ENCODE measurements at places on chromosomes 13 and 19.

GRCh38 chr19:47013041-47013517 is 6.6 kb upstream of the NPAS1 start:
- DNase-seq = peak; percentile 31

GRCh38 chr19:49761625-49762311 is 1.3 kb downstream of the TSKS start:
- no peak for DNase-seq

DNA sequence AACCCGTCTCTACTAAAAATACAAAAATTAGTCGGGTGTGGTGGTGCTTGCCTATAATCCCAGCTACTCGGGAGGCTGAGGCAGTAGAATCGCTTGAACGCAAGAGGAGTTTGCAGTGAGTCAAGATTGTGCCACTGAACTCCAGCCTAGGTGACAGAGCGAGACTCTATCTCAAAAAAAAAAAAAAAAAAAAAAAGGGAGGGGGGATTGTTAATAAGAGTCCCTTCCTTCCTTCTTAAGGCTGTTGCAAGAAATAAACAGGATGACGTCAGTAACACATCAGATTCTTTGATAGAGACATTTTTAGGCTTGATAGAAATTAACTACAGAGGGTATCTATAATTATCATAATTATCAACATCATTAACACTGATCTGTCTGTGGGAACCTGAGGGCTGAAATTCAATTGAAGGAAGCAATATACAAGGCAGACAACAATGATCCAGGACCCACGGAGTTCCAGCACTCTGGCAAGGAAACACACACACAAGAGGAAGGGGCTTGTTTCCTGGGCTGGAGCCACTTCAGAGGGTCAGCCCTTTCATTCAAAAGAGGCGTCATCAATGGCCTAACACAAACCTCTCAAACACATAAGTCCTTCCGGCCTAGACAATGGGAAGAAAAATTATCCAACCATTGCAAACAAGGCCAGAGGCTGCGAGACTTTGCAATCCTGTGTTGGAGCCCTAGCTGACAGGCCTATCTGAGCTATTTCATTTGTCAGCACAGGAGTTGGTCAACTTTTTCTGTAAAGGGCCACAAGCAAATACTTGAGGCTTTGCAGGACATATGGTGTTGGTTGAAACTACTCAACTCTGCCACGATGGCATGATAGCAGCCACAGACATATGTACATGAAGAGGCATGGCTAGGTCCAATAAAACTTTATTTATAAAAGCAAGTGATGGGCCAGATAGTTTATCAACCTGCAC is 105.2 kb downstream of the INSR start:
- no peak for DNase-seq

GRCh38 chr19:30718014-30718413 is 345.8 kb downstream of the ZNF536 start:
- DNase-seq = no peak

- DNase-seq = no peak
Observed at GRCh38 chr19:27671876-27672275, 1541.1 kb downstream of the UQCRFS1 start.

DNA sequence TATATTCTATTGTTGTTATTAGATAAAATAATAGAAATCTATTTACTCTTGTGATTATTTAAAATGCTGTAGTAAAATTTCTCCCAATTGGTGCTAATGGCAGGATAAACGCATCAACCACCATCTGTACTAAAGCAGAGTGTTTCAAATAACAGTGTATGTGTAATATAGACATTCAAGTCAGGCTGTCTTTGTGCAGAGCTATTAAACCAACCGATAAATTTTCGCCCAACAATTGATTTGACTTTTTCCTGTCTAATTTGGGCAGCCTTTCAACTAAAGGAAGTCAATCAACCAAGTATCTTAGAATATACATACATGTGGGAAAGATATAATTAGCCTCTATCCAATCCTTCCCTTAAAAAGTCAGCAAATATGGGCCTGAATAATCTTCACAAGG is 5.8 kb downstream of the AMER2 start:
- no peak for DNase-seq

- no peak for DNase-seq
Observed at GRCh38 chr13:77374786-77375185, 47.9 kb upstream of the MYCBP2 start.

GRCh38 chr13:23618341-23618740 is 48.1 kb downstream of the TNFRSF19 start:
- DNase-seq = no peak

DNA sequence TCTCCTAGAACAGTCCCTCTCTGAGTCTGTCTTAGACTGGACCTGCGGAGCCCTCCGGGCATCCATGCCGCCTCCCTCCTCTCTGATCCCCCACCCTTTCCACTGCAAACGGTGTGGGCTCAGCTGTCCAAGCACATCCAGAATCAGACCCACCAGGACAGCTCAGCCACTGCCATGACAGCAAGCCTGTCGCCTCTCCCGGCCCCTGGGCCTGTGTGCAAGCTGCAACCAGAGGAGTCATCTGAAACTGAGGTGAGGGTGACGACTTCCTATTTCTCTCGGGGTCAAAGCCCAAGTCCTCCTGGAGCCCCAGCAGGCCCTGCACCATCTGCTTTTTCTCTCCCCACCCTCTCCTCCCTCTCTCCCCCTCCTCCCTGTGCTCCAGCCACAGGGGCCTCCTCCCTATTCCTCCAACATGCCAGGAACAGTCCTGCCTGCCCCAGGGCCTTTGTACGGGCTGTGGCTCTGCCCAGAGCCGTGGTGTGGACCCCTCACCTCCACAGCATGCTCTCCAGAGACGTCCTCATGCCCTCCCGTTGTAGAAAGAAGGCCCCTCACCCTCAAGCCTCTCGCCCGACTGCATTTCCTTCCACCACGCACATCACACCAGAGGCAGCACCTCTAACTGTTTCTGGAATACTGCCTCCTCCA is 23.5 kb upstream of the MYDGF start:
- DNase-seq = no peak

- no peak for DNase-seq
Observed at GRCh38 chr19:50478901-50479715, 2.5 kb upstream of the GARIN5A start.

DNA sequence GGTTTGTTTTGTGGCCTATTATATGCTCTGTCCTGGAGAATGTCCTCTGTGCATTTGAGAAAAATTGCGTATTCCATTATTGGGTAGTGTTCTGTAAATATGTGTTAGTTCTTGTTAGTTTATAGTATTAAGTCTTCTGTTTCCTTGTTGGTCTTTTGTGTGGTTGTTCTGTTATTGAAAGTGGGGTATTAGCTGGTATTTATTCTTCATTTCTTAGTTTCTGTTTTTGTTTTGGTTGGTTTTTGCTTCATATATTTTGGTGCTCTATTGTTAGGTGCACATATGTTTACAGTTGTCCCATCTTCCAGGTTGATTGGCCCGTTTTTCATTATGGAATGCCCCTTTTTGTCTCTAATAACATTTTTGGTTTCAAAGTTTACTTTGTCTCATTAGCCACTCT is 77.3 kb downstream of the DNAJC15 start:
- no peak for DNase-seq

DNA sequence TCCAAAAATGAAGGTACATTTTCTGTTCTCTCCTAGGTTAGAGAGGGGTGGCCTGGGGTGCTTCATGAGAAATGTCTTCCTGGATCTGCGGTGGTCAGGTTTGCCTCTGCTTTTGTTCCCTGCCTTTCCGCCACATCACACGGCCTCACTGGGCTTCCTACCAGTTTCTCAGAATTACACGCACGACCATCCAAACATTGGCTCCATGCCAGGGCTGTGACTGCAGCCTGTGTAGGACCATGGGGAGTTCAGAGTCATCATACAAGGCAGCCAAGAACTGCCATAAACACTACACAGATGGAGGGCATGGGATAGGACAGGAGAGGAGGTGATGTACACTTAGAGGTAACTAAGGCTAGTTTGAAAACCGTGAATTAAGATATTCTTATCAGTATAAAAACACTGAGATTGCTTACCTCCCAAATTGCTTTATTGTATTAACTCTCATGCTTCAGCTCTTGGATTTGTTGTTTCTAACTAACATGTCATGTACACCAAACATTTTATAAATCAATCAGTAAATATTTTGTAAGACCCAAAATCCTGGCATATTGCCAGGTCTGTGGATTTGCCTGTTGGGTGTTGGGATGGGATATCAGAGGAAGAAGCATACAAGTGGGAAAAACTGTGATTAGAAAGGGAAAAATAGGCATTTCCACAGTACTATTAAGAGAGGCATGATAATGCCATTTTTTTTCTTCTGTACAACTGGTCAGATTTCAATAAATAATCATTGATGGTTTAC is 45.2 kb downstream of the CDADC1 start:
- DNase-seq = no peak

- DNase-seq = no peak
Observed at GRCh38 chr19:38544569-38545315, 73.0 kb downstream of the MAP4K1 start.

- DNase-seq = no peak
Observed at GRCh38 chr19:15120135-15121026, 13.2 kb downstream of the SYDE1 start.

DNA sequence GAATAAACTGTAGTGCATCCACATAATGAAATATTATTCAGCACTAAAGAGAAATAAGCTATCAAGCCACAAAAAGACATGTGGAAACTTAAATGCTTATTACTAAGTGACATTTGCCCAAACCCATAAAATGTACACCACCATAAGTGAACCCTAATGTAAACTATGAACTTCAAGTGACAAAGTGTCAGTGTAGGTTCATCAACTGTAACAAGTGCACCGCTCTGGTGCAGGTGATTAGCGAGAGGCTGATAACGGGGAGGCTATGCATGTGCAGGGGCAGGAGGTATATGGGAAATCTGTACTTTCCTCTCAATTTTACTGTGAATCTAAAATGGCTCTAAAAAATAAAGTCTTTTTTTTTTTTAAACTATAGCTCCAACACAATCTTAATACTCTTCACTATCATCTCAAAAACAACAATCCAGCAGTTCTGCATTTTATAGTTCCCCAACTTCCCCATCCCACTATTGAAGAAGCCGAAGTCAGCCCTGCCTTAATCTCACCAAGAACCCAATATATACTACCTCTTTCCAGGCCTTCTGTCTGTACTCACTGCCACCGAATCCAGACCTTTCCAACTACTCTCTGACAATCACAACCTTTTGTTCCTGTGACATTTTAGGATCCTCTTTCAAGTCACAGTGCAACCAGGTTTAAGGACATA is 22.6 kb downstream of the ELF1 start:
- DNase-seq = no peak

DNA sequence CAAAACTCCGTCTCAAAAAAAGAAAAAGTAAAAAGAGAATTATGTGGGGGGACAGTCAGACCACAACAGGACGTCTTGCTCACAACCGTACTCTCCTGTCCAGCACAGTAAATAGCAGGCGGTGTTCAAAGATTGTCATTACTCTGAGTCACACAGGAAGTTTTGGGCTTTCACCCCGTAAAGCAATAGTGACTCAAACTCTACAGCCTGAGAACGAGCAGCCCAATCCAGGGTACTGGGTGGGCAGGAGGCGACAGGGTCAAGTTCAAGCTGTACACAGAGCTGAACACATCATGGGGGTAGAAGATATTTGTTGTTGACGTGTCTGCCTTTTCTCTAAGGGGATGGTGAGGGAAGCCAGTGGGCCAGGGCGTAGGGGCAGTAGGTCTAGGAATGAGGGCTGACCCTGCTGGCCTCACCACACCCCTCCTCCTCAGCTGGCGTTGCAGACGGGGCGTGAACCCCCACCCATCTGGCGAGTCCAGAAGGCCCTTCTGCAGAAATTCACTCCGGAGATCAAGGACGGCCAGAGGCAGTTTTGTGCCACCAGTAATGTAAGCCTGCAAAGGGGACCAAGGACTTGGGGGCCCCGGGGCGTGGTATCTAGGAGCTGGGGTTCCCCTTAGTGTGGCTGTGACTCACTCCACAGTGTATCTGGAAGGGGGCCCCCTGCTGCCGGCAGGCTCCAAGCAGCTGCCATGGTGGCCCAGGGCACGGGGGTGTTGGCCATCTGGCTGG is 23.3 kb downstream of the PRR12 start:
- DNase-seq = no peak
